ENCODE measurements at places on chromosomes 1 and 21. TPM values are rescaled to one million over a fixed set of nuclear protein-coding genes. Genes with fewer than 3 reads are reported as not detected.
A peak's percentile ranks its signal among the peaks of the same experiment; 100 is the strongest.

IQGAP3 gene
- 2.2 TPM for total RNA-seq

DENND2C gene
- 3.2 TPM for total RNA-seq

SYTL1 gene
- 10.7 TPM for total RNA-seq

CSF3R gene
- 0.22 TPM for total RNA-seq

RNU1-4 gene
- total RNA-seq, result 1,553 TPM

FMO3 gene
- total RNA-seq, result not detected

- peak; percentile 91 for DNase-seq
Observed at GRCh38 chr1:156571261-156571852, 1.0 kb downstream of the IQGAP3 start.

DNA sequence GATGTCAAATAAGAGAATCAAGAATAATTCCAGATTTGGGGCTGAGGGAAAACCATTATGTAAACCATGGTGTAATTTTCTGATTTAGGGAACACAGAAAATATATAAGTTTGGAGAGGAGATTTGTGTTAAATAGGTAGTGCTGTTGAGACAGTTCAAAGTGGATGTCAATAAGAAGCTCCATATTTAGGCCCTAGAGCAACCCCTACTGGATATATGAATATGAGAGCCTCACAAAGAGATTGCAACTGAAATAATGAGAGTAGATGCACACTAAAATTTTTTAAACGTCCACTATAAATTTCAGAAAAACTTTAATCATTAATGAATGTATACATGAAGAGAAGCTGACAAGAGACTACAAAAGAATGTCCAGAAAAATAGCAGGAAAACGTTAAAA, 1447.8 kb upstream of the PRMT6 start:
- no peak for DNase-seq

GRCh38 chr21:31583498-31583897, 76.0 kb upstream of the SOD1 start:
- no peak for DNase-seq

GRCh38 chr1:19860418-19860817, 21.8 kb upstream of the OTUD3 start:
- no peak for DNase-seq

DNA sequence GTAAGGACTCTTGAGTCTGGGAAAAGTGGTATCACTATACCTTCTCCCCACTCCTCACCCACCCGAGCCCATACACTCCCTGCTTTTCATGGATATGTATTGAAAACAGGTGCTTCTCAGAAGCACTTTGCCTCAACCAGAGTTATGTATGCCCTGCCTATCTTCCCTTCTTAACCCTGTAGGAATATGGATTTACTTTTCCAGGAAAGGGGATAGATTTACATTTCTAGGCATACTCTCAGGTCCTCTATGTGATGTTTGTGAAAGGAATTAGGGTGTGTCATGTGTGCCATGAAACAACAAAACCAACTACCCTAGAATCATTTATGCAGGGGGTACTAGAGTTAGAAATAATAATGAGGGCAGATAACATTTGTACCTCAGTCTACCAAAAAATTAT, 11.0 kb upstream of the STX12 start:
- DNase-seq, result no peak

DNA sequence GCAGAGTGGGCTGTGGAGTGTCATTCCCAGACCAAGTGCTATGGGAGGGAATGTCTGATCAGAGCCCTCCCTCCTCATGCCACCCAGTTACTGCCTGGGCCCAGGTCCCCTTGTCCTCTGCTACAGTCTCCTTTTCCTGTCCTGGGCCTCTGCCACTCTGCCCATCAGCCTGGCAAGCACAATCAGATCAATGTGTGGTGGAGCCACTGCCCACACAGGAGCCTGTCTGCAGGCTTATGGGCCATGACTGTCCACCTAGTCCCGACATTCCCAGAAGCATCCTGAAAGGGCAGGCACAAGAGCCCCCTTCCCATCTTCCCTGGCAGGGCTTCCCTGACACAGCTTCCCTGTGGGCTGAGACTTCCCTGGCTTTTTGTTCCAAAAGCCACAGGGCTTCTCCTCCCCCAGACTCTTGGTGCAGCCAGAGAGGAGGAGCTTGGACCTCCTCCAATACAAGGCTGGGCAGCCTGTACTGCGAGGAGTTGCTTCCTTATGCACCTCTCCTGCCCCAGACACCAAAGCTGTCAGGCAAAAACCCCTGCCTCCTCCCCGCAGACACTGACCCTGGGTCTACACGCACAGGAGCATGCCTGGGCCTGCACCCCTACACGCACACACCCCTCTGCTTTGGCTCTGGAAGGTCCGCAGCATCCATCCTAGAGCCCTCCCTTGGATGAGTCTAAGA, 29.2 kb upstream of the CNTN2 start:
- peak; percentile 43 for DNase-seq

DNA sequence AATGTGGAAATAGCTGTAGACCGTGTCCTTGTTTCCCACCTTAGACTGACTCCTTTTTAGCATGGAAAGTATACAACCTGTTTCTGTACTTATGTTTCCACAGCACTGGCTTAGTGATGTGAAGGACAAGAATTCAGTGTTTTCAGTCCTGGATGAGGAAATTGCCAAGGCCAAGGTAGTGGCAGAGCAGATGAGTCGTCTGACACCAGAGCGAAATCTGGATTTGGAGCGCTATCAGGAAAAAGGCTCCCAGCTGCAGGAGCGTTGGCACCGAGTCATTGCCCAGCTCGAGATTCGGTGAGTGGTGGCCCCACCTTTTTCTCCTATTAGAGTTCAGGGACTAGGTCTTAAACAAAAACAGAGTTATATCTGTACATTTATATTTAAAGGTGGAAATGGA, 112.6 kb downstream of the MACF1 start:
- DNase-seq, result no peak

DNA sequence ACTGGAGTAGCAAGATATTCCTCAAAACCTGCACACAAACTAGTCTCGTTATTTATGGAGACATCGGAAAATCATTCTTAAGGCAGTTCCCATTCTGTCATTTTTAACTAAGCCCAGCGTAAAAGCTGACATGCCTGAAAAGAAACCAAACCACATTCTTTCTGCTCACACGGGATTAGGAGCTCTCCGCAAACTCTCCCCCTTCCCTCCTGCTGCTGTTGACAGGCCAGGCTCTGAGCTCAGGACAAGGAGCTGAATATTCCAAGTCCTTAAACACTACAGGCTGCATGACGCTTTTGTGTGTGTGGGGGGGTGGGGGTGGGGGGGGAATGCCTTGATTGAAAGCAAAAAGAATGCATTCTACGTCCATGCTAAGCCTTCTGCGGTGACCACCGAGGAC, 5.2 kb downstream of the OLIG1 start:
- DNase-seq, result no peak

DNA sequence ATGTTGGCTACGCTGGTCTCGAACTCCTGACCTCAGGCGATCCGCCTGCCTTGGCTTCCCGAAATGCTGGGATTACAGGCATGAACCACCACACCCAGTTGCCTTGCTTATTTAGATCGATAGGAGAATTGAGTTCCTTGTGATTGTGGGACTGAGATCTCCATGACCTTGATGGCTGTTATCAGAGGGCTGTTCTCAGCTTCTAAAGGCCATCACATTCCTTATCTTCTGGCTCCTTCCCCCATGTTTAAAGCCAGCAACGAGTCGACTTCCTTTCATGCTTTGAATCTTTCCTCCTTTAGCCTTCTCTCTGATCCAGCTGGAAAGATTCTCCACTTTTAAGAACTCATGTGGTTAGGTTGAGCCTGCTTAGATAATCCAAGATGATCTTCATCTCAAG, 38.0 kb downstream of the CTH start:
- DNase-seq, result no peak

GRCh38 chr1:184854496-184855140, 100.0 kb upstream of the EDEM3 start:
- DNase-seq, result peak; percentile 58

- no peak for DNase-seq
Observed at GRCh38 chr1:222588135-222588534, 1.6 kb downstream of the TAF1A start.

DNA sequence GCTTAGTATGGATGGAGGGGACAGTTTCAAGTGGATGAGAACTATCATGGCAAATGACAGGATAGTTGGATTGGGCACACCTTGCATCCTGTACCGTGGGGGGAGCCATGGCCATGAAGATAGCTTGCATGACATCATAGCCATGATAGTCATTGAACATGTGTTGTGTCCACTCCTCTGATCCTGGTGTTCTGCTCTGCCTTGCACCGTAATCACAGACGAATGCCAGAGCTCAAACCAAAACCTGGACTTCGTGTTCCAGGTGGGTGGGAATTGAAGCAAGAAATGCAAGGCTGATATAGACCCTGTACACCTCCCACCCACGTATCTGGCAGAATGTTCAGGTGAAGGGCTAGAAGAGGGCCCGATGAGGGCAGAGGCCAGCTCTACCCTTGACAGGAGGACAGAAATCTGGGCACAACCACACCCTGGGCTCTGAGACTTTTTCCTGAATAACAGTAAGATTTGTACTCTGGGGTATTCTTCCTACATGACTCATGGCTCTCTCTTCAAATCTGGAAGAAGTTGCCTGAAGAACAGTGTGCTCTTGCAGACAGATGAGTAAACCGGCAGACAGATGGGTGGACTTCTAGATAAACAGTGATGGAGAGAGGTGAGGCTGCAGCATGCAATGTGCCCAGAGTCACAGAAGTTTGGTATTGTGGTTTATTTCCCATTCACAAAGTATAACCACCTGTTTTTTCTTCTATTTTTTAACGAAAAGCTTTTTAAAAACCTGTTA, 45.0 kb downstream of the KCNJ6 start:
- peak; percentile 89 for DNase-seq

DNA sequence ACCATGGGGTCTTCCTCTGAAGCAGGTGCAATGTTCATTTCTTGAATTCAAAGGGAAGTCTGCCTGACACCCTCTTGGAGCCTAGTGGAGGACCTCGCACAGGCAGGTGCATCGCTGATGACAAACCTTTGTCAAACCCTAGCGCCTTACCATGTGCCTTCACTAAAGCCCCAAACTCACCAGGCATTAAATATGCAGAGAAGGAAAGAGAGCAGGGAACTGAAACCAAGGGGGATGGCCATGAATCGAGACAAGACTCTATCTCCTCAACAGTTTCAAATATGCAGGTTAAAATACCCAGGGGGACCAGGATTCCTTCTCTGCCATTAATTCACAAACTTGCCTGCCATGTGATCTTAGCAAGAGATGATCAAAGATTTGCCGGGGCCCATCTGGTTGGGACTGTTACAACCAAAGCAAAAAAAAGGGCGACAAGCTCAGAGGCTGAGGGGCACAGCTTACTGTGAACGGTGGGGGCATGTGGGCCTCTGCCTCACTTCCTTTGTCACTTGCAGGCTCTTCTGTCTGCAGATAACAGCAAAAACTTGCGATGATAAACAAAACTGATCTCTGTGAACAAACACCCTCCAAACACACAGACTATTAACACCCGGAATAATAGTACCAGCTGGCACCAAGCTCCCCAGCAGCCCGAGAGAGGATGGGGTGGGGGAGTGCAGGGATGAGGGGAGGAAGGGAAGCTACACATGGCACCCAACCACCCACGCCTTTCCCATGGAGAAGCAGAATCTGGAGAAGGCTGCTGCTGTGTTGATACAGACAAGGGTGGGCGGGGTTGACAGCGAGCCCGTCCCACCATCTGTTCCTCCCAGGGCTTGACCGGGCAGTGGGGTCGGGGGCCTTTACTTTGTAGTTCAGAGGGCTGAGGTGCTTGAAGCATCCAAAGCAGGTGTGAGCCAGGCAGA, 33.9 kb downstream of the TMEM63A start:
- DNase-seq, result no peak

DNA sequence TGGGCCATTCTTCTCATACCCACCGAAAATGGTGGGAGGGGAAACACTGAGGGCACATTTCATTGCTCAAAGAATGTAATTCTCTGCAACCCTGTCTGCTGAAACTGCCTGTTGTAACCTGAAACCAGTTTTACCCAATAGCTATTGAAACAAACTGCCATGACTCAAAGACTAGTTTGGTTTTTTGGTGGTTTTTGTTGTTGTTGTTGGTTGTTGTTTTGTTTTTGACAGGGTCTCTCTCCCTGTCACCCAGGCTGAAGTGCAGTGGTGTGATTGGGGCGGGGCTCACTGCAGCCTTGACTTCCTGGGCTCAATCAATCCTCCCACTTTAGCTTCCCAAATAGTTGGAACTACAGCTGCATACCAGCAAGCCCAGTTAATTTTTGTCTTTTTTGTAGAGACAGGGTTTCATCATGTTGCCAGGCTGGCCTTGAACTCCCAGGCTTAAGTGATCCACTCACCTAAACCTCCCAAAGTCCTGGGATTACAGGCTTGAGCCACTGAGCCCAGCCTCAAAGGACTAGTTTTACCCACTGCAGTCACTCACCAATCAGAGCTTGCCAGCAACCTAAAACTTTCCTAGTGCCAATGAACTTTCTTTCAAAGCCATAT, 2.1 kb upstream of the IPP start:
- DNase-seq, result no peak

DNA sequence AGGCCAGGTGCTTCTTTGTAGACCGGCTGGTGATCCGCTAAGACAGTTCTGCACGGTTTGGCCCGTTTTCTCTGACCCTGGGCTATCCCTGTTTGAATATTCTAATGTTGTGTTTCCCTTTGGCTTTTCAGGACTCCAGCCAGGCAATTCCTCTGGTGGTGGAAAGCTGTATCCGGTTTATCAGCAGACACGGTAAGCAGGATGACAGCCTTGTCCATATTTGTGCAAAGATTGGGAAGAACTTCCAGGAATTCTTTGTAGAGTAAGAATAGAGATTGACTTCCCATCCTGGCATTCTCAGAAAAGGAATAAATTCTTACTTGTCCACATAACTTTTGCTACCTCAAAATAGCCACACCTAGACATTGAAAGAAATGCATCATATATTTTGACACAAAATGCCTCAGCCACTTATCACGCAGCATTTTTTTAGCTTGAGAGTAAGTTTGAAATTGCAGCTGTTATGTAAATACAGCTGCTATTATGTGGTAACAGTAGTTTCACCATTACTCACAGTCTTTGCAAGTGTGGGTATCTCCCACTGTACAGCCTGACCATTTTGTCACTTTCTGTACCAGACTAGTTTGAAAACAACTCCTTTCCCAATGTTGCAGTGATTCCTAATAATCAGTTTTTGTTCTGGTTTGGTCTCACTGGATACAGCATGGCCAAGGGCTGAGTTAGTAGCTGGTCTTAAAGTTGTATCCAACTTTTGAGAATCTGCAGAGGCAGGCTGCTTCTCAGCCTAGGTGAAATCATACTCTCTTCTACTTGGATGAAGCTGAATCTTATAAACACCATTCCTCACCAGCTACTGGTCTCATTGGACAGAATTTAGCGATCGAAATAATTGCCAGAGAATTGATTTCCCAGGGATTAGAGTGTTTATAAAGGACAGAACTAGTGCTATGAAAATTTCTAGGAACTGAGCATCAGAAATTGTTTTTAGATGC, 40.0 kb upstream of the IKBKE start:
- DNase-seq, result peak; percentile 91

Data from astrocyte (in vitro differentiated cells and primary cell).